ENCODE measurements at places on chromosomes 6 and 20. TPM values are rescaled to one million over a fixed set of nuclear protein-coding genes. Genes with fewer than 3 reads are reported as not detected.

Gene F13A1
- not detected for total RNA-seq

Gene CALHM6
- total RNA-seq = not detected

Gene PRELID3B
- 59.0 TPM for total RNA-seq

Gene TULP1
- total RNA-seq = not detected

Gene PREP
- 34.2 TPM for total RNA-seq

Gene PAK1IP1
- 18.5 TPM for total RNA-seq

Gene HS3ST5
- total RNA-seq = not detected

Gene KHDC1L
- total RNA-seq = not detected

Gene CCNC
- total RNA-seq = 31.4 TPM

Gene MCCD1
- not detected for total RNA-seq

Gene SCUBE3
- total RNA-seq = 0.05 TPM

Gene NOTCH4
- 1.1 TPM for total RNA-seq

Gene MOG
- not detected for total RNA-seq

Gene WFDC10B
- not detected for total RNA-seq

Gene PPIL6
- total RNA-seq = 3.6 TPM

Gene FUT9
- not detected for total RNA-seq

Gene CDSN
- 0.05 TPM for total RNA-seq

Gene SPACA1
- total RNA-seq = not detected

Gene RGS19
- total RNA-seq = 19.9 TPM

Gene SEMG1
- total RNA-seq = not detected

Measured in A549 treated with Mapracorat at 1 μM for 4 hours (cell line).